Progenitor cell of endocrine pancreas (in vitro differentiated cells): ENCODE measurements at places on chromosomes 4 and X.

DNA sequence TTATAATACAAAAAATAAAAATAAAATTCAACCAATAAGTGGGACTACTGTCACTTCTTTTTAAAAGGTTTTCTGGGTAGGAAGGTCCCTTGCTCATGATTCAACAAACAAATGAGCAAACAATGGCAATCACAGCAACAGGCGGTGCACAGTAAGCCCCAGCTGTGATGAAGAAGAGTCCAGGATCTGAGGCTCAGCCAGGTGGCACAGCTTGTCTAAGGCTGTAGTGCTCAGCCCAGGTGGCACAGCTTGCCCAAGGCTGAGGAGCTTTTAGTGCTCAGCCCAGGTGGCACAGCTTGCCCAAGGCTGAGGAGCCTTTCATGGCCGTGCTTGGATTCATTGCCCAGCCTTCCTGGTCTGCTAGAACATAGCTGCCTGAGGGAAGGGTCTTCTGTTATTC is 75.0 kb downstream of the ZFYVE28 start:
- DNase-seq: no peak

DNA sequence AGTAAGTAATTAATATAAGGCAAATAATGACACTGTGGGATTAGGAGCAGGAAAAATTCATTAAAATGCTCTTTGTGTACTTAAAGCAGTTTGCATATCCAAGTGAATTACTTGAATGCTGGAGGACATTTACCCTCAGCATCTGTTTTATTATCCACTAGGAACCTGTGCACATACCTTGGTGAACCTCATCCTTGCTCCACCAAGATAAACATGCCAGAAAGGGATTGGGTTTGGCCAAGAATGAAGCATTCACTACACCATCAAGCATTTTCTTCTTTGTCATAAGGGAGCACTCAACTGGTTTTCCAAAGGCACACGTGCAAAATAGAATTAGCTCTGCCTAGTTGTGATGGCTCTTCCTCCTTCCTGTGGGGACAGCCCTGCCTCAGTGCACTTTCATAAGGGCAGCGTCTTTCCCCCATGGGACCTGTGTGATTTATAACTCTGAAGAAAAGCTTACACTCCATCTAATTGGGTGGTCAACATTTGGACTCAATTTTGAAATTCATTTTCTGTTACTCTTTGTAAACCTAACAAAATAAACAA is 291.7 kb downstream of the USP46 start:
- DNase-seq: no peak

- DNase-seq: no peak
Measured at GRCh38 chrX:20681683-20682082, 415.0 kb upstream of the RPS6KA3 start.

- DNase-seq: no peak
Measured at GRCh38 chr4:64001229-64001898, 407.9 kb downstream of the TECRL start.

- no peak for DNase-seq
Measured at GRCh38 chr4:80922941-80923340, 107.6 kb upstream of the BMP3 start.

DNA sequence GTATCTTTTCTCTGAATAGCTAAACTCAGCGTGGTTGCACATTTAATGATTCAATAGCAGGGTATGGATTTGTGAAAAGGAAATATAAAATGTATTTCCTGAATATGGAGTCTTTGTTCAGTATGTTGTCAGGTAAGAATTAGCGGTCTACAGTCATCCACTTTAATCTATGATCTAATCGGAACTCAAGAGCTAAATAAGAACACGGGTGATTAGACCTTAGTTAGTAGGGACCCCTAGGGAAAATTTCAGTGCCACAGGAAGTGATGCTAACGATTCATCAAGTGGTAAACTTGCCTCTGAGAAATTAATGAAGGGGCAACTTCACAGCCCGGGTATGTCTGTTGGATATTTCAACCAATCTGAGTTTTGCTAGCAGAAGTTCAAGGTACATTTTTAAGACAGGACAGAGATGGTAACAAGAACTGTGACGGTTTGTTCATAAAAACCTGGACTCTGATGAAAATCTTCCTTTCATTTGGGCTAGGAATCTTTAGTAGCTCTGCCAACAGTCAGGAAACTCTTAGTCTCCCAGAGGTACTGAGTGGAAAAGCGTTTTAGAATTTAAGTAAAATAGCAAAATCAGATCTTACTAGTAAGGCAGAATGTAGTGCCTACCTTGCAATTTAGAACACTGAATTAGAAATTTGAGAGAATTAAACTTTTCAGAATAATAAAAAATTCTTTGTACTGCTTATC is 47.1 kb downstream of the PCDH7 start:
- DNase-seq: no peak

DNA sequence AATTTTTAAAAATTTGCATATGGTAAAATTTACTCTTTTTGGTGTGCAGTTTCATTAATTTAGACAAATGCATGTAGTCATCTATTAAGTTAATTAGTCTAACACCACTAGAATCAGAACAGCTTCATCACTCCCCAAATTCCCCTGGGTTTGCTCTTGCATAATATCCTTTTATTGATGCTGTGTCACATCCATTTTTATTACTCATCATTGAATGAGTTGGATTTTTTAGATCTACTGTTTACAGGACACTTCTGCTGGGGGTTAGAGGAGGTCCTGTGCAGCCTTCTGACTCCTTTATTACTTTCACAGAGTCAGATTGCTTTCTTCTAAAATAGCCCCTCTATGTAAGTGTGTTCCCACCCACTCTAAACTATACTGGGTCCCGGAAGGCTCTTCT is 65.9 kb downstream of the MTHFD2L start:
- DNase-seq: no peak

DNA sequence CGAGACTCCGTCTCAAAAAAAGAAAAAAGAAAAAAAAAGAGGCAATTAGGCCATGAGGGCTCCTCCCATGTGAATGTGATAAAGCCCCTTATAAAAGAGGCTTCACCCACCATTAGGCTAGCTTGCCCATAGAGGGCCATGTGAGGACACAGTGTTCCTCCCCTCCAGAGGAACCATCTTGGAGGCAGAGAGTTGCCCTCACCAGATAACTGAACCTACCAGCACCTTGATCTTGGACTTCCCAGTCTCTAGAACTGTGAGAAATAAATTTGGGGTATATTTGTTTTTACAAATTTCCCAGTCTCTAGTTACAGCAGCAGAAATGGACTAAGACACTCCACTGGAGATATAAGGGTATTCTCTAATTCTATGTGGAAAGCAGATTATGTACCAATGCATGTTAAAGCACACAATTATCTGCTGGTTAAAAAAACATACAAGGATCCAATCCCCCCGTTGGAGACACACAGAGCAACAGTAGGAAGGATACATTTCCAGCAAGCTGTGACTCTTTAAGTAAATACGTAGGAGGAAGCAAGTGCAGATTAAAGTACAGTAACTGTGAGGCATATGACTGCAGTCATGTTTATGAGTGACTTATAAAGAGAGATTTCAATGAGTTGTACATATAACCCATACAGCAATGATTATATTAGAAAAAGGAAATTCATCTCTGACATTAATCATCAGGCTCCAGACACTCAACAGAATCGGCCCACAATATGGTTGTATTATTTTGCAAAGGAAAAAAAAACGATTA is 21.4 kb downstream of the SH3RF1 start:
- DNase-seq: no peak

DNA sequence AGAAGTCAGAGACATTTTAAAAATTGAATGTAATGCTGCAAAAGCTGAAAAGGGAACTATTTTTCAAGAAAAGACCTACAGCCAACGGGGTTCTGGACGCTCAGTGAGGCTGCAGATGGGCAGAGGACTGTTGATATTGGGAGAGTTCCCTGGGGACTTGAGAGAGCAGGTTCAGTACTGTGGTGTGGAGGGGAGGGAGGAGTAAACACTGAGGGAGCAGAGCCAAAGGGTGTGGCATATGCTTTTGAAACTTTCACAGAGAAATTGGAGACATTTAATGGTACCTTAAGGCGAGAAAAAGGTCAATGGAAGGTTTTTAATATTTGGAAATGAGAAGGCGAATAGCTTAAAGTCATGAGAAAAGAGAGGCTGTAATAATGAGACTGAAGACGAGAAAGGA is 62.2 kb upstream of the GPM6A start:
- DNase-seq: no peak

DNA sequence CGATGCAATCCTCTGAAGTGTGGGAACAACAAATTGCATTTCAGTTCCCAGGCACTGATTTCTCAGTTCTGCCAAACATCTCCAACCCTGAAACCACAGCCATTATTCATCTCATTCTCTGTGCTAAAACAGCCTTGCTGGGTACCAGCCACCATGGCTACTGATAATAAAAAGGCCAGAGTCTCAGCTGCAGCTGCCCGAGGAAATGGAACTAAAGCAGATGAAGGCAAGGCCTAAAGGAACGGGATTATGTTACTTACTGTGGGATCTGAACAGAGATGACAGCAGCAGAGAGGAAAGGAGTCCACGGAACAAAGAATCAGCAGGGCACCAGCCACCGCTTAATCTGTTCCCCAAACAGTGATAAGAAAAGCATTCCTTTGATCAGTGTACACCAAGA is 155.7 kb downstream of the PAPSS1 start:
- no peak for DNase-seq

- no peak for DNase-seq
Measured at GRCh38 chr4:112511093-112511802, 4.7 kb downstream of the NEUROG2 start.

DNA sequence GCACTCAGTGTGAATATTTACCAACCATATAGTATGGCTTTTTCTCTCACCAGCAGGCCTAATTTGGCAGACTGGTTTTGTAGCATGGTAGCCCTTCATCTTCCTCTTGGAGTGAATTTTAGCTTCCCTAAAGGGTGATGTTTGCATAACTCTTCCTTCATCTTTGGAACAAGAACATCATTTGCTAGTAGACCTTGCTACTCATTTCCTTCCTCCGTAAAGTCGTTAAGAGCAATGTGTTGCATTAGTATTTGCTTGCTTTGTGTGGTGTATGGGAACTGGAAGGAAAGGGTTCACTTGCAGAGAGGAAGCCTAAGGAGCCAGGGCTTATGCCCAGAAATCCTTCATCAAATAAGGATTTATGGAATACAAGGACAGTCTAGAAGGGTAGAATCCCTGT is 50.2 kb upstream of the PGRMC2 start:
- DNase-seq: no peak

- no peak for DNase-seq
Measured at GRCh38 chr4:82223715-82224114, 150.1 kb downstream of the HNRNPD start.

GRCh38 chr4:84985952-84986351 is 19.5 kb upstream of the WDFY3 start:
- no peak for DNase-seq

- DNase-seq: no peak
Measured at GRCh38 chr4:137901114-137901513, 341.0 kb downstream of the SLC7A11 start.

- DNase-seq: no peak
Measured at GRCh38 chr4:19155568-19155967, 1096.1 kb upstream of the SLIT2 start.

- no peak for DNase-seq
Measured at GRCh38 chrX:132614297-132614696, 125.5 kb upstream of the MBNL3 start.

GRCh38 chrX:40366661-40367060 is 214.1 kb upstream of the ATP6AP2 start:
- DNase-seq: no peak

- DNase-seq: no peak
Measured at GRCh38 chr4:91028228-91028627, 901.0 kb downstream of the CCSER1 start.

- no peak for DNase-seq
Measured at GRCh38 chr4:155624478-155624877, 42.2 kb upstream of the GUCY1A1 start.

- no peak for DNase-seq
Measured at GRCh38 chr4:163505374-163505773, 10.9 kb downstream of the TMA16 start.

DNA sequence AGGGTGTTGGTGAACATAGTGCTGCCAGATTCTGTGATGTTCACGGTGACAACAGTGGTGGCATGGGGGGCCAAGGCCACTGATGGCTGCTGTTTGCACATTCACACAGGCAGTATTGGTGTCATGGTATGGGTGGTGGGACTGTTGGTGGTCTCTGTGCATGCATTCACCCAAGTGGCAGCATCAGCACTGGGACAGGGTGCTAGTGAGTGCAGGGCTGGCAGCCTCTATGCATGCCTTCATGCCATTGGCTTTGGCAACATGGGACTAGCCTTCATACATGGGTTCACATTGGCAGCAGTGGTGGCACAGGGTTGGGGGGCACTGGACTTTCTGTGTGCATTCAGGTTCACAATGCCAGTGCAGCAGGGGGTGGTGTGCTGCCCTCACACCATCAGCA is 489.7 kb upstream of the FGF16 start:
- DNase-seq: no peak

GRCh38 chr4:153465615-153466080 is 512 bp upstream of the TMEM131L start:
- DNase-seq: peak; percentile 18

DNA sequence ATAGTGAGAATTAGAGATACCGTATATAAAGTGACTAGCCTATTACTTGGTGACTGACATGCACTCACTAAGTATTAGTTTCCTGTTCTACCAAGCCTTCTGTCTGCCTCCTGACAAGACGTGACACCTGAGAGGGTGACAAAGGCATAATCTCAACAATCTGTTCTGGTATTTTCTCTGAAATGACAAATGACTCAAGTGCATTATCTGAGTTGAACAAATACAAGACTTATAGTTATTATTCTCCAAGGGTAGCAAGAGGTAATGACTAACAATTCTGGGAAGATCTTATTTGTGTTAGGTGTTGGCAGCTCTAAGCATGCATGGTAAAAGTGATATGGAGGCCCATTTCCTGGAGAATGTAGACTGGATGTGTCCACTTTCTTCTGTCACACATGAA is 60.6 kb downstream of the SYTL5 start:
- no peak for DNase-seq

GRCh38 chr4:22483551-22483981 is 32.3 kb downstream of the ADGRA3 start:
- no peak for DNase-seq

GRCh38 chr4:2940267-2941137 is 22.7 kb downstream of the NOP14 start:
- DNase-seq: peak; percentile 8

- DNase-seq: no peak
Measured at GRCh38 chr4:100286636-100287035, 96.4 kb upstream of the DDIT4L start.

- no peak for DNase-seq
Measured at GRCh38 chrX:1558761-1559468, 21.9 kb upstream of the P2RY8 start.
